ENCODE measurements at places on chromosomes 12 and 14.

DNA sequence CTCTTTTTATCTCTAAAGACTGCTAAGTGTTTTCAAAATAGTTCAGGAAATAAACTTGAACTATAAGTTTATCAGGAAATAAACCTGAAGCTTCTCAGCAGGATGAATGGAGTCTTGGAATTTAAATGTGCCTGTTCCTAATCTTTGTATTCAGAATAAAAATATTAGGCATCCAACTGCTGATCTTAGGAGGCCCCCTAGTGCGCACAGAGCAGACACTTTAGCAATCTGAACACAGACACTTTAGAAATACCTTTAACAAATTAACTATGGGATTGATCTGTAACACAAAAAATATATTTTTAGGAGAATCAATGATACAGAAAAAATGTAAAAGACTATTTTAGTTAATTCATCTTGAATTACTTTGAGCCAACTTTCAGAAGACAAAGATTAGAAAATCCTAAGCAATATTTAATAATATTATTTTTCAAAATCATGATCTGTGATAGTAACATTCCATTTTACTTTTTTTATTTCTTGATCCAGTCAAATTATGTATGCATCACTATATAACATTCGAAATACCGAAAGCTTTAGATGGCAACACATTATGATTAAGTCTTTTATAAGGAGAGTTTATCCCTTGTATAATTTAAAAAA lies 80.9 kb downstream of the SLC41A2 start:
- DNase-seq = peak; percentile 46

GRCh38 chr12:12267742-12268200 lies 927 bp upstream of the LRP6 start:
- DNase-seq = no peak

DNA sequence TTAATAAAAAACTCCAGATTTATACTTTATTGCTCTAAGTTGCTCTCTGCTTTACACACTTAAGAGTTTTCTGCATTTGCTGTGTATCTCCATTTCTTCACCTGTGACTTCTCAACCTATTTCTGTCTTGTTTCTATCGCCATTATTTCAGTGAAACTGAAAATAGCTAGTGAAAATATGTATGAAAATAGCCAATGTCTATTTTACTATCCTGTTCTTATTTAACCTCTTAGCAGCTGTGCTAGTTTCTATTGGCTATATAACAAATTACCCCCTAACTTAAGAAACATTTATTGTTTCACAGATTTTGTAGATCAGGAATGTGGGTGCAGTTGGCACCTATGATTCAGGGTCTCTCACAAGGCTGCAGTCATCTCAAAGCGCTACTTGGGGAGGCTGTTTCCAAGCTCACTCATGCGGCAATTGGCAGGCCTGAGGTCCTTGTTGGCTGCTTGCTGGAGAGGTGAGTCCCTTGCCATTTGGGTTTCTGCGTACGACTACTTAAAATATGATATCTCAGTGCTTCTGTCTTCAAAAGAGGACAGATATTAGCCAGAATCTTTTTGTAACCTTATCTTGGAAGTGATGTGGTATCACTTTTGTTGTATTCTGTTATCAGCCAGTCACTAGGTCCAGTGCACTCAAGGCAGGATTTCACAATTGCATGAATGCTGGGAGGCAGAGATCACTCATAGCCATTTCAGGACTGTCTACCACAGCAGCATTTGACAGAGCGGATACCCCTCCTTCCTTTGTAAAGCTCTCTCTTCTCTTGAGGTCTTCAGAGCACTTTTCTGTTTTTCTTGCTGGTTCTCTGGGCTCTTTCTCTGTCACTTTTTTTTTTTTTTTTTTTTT lies 7.2 kb downstream of the ERC1 start:
- DNase-seq = no peak

- no peak for DNase-seq
Observed at GRCh38 chr12:121966959-121967358, 48.6 kb downstream of the CFAP251 start.

DNA sequence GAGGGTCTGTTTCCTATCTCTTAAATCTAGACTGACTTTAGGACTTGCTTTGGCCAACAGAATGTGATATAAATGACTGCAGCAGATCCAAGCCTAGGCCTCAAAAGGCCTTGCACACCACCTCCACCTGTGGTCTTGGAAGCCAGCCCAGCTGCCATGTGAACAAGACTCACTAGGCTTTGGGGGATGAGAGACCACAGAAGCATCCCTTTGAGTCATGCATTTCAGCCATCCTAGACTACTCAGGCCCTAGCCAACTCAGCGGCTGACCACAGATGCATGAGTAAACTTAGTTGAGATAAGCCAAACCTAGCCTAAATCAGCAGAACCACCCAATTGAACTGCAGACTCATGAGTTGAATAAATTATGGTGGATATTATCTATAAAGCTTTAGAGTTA lies 87.7 kb downstream of the KCNH5 start:
- DNase-seq = no peak

DNA sequence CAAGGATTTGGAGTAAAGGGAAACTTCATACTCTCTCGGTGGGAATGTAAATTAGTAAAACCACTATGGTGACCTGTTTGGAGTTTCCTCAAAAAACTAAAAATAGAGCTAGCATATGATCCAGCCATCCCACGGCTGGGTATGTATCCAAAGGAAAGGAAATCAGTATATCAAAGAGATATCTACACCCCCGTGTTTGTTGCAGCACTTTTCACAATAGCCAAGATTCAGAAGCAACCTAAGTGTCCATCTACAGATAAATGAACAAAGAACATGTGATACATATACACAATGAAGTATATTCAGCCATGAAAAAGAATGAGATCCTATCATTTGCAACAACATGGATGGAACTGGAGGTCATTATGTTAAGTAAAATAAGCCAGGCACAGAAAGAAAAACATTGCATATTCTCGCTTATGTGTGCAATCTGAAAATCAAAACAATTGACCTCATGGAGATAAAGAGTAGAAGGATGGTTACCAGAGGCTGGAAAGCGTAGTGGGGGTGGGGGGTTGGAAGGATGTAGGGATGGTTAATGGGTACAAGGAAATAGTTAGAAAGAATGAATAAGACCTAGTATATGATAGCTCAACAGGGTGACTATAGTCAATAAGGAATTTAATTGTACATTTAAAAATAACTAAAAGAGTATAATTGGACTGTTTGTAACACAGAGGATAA lies 468.0 kb downstream of the BCAT1 start:
- no peak for DNase-seq

- DNase-seq = no peak
Observed at GRCh38 chr12:101485021-101485420, 9.9 kb downstream of the SPIC start.

DNA sequence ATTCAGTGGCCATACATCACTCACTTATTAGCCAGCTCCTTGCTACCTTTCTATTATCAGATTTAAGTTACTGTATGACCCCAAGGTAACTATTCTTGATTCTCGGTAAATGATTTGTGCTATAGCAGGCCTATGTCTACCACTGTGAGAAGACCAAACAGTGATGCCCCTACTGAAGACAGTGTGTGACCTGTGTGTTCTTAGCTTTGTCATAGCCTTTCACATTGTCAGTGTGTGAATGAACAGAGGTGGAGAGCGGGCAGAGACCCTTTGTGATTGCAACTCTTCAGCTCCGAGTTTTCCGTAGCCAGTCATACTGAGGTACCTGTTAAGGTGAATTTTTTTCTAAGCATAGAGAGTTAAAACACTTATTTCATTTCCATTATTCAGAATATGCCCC lies 294.0 kb downstream of the LRFN5 start:
- no peak for DNase-seq

All from femur (tissue), 1 donor.